ENCODE measurements at places on chromosomes 4 and X.

DNA sequence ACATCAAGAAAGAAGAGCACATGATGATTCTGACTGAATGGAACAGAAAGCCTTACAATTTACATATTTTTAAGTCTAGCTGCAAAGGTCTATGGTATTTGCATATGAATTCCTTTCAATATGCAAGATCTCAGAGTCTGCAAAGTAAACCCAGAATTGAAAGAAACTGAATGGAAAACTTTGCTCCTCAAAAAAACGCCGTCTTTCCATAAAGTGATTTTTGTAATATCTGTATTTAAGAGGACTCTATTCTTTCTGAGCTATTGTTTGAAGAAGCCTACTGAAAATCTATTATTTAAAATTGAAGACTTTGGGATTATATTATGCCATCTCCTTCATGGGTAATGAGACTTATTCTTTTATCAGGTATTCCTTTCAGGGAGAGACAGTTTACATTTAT lies 1894.4 kb downstream of the STIM2 start:
- DNase-seq, result no peak

DNA sequence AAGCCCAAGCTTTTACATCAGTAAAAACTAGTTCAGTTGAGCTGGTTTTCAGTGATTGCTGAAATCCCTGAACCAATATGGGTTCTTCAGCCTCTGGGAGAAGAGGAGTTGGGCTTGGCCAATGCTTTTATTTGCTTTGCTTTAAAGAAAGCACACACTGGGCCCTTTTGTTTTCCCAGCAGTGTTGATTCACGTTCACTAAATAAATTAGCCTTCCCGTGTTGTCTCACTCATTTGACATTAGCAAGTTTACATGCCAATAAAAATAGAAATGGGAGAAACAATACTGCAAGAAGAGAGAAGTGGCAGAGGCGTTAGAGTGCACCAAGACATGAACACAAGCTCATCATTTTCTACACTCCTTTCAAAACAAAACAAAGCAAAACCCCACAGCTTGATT lies 136.2 kb downstream of the SHROOM3 start:
- DNase-seq, result no peak

DNA sequence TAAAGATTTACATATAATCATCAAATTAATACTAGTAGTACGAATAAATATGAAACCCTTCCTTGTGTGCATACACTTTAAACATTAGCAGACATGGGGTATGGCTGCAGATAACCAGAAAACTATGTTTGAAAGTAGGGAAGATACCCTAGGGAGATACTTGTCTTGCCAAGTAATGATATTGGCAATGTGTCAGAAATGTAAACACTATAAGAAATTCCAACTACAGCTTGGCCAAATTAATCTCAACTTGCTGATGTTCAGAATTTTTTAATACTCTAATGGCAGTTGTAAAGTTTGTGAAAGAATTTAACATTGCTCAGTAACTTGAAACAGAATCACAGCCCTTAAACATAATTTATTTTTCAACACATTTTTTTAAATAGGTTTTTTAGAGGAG lies 27.4 kb upstream of the HPGD start:
- DNase-seq, result no peak

GRCh38 chr4:40976343-40976742 lies 226.6 kb downstream of the NSUN7 start:
- no peak for DNase-seq

DNA sequence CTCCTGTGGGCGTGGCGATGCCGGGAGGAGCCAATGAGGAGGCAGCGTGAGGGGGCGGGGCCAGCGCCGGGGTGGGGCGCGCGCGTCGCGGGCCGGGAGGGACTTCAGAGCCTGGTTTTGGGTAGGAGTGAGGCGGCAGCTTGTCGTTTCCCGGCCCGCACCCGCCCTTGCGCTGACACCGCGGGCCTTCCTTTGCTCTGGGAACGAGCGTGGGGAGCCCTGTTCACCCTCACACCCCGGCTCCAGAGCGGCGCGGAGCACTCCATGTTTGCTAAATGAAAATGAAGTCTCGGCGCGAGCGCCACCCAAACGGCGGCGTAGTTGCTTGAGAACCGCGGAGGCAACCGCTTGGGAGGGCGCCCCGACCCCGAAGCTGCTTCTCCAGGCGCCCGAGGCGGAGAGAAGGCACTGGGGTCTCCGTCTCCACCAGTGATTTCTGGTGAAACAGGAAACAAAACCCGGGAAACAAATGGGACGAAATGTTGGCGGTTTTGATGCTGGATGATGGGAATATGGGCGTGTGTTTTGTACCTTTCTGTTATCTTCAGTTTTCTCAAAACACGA lies 497 bp upstream of the GRPEL1 start:
- DNase-seq, result no peak

Data from activated CD8-positive, alpha-beta memory T cell treated with anti-CD3 and anti-CD28 coated beads, Interleukin-2, amount 10 ng/mL, durations not matched to agents 7 days and 5 days (primary cell).